ENCODE measurements at places on chromosomes 11 and 22. TPM values are rescaled to one million over a fixed set of nuclear protein-coding genes. Genes with fewer than 3 reads are reported as not detected.

DNA sequence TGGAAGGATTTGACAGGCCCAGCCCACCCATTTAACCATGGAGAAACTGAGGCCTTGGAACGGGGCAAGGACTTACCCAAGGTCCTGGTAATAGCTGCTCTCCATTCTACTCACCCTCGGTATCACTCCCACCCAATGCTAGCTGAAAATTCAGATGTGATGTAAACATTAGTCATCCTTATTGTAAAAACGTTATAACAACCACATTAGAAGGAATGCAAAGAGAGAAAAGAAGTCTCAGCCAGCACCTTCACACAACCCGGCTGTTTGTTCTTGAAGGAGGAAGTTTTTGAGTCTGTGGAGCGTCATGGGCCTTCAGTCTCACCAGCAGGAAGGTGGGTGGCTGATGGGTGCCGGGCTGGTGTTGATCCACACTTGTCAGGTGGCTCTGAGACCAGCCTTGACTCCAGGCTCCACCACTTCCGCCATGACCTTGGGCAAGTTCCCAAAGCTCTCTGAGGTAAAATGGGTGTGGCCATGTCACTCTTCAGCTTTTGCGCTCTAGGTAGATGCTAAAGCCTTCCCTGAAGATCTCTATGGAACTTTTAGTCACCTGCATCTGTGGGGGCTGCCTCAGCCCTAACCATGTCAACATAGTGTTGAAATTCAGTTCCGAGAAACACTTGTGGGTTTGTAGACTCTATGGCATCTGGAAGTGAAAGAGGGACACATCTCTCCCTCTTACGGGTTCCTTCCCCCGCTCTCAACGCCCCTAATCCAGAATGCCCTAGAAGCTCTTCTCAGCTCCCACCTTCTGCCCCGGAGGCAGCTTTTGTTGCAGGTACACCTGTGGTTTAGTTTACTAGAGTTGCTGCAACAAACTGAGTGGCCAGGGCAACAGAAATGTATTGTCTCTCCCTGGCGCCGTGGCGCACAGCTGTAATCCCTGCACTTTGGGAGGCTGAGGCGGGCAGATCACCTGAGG is 14.8 kb downstream of the CD6 start:
- H3K27me3 ChIP-seq = no peaks in the 10 kb centered on the region
- peak overlapping the region; percentile 5 for H3K27ac ChIP-seq
- DNase-seq = peak; percentile 76
- no peaks in the 10 kb centered on the region for H3K36me3 ChIP-seq

The IL18BP gene
- 5.3 TPM for total RNA-seq

GRCh38 chr11:67306769-67307544 is 3.6 kb downstream of the SSH3 start:
- no peak overlapping the region for H3K4me3 ChIP-seq
- peak; percentile 1 for DNase-seq
- H3K27ac ChIP-seq = no peak overlapping the region

DNA sequence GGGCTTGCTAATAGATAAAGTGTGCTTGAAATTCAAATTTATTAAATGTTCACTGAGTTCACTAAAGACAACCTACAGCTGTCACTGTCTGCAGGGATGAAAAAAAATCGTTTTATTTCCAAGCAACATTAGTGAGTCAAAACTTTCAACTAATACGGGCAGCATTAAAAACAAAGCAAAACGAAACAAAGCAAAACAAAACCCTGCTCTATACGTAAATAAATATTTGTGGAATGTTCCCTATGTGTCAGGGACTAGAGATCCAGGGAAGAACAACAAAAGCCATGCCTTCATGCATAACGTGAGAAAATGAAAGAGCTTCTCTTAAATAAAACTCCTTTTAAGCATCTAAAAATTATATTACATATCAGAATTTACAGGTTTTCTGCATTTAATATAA is 553 bp downstream of the NAALAD2 start:
- peaks cover 10% of the 10 kb centered on the region for H3K27me3 ChIP-seq
- no peaks in the 10 kb centered on the region for H3K36me3 ChIP-seq
- no peak for DNase-seq
- H3K4me3 ChIP-seq = peak overlapping the region; percentile 54
- peak overlapping the region; percentile 44 for H3K27ac ChIP-seq

- H3K4me3 ChIP-seq = no peak overlapping the region
- H3K4me1 ChIP-seq = no peaks in the 10 kb centered on the region
- H3K27ac ChIP-seq = no peak overlapping the region
- DNase-seq = no peak
- no peaks in the 10 kb centered on the region for H3K27me3 ChIP-seq
Observed at GRCh38 chr11:22984045-22984444, 123.8 kb upstream of the CCDC179 start.

The CCDC116 gene
- not detected for total RNA-seq

- no peaks in the 10 kb centered on the region for H3K36me3 ChIP-seq
- no peak overlapping the region for H3K27ac ChIP-seq
- H3K27me3 ChIP-seq = no peaks in the 10 kb centered on the region
- H3K4me1 ChIP-seq = peaks cover 17% of the 10 kb centered on the region
- H3K4me3 ChIP-seq = no peak overlapping the region
- no peak for DNase-seq
Observed at GRCh38 chr22:20602609-20603164, 95.3 kb downstream of the MED15 start.

The SLC17A6 gene
- total RNA-seq = not detected

DNA sequence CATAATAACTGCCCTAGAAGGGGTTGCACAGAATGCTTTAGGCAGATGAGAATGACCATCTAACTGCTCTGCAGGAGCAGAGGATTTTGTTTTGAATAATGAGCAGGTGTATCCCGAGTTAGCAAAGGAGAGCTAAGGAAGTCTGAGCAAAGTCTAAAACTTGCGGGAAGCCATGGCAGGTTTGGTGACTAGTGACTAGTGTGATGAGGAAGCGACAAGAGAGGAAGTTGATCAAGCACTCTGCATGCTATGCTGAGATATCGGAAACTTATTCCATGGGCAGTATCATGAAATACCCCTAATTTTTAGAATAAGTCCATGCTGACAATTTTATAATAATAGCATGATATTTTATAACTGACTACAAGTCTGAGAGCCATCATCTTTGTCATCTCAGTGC is 12.9 kb downstream of the OLFML1 start:
- no peak overlapping the region for H3K4me3 ChIP-seq
- H3K36me3 ChIP-seq = no peaks in the 10 kb centered on the region
- H3K27ac ChIP-seq = no peak overlapping the region
- H3K4me1 ChIP-seq = no peaks in the 10 kb centered on the region
- DNase-seq = no peak

The MAJIN gene
- not detected for total RNA-seq

DNA sequence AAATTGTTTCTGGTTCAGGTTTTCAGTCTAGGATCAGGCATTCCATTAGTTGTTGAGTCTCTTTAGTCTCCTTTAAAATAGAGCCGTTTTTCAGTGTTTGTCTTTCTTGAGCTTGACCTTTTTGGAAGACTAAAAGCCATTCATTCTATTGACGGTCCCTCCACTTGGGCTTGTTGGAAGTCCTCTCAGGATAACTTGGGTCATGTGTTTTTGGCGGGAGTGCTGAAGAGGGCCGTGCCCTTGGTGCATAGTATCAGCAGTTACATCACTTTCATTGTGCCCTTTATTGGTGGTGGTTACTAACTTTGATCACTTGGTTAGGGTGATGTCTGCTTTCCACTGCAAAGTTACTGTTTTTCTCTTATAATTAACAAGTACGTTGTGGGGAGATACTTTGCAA is 20.8 kb downstream of the CECR2 start:
- H3K36me3 ChIP-seq = no peaks in the 10 kb centered on the region
- no peaks in the 10 kb centered on the region for H3K27me3 ChIP-seq
- no peak overlapping the region for H3K27ac ChIP-seq
- H3K4me3 ChIP-seq = no peak overlapping the region
- H3K4me1 ChIP-seq = no peaks in the 10 kb centered on the region

The GLYAT gene
- not detected for total RNA-seq

DNA sequence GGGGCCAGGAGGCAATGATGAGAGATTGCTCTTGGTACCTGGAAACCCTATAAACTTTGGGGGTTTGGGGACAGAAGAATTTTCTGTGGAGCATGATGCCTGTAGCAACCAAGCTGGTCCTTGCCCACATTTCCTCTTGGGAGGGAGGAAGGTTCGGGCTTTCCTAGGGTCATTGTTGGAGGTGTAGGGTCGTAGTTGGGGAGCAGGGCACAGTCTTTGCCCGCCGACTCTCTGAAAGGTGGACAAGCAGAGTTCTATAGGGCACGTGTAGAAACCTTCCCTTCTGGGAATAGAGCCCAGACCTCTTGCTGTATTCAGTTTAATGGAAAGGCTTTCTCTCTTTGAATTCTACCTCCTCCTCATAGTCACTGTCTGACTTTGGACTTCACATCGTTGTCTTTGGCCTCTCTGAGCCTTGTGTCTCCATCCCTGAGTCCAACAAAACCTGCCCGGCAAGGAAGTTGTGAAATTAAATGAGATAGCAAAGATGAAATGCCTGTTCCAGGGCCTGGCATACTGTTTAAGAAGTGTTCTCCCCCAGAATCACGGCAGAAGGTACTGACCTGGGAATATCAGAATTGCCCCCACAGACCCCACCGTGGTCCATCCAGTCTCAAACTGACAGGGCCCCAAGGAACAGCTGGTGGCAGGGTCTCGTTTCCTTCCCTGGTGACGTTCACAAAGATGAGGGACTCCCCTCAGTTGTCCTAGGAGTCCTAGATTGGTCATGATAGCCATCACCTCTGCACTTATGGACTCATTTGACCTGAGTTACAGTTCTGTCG is 1.6 kb downstream of the PRDM11 start:
- H3K4me1 ChIP-seq = peaks cover 22% of the 10 kb centered on the region
- peak; percentile 22 for DNase-seq
- no peaks in the 10 kb centered on the region for H3K36me3 ChIP-seq
- peak overlapping the region; percentile 67 for H3K4me3 ChIP-seq
- peak overlapping the region; percentile 96 for H3K27ac ChIP-seq
- no peaks in the 10 kb centered on the region for H3K27me3 ChIP-seq

DNA sequence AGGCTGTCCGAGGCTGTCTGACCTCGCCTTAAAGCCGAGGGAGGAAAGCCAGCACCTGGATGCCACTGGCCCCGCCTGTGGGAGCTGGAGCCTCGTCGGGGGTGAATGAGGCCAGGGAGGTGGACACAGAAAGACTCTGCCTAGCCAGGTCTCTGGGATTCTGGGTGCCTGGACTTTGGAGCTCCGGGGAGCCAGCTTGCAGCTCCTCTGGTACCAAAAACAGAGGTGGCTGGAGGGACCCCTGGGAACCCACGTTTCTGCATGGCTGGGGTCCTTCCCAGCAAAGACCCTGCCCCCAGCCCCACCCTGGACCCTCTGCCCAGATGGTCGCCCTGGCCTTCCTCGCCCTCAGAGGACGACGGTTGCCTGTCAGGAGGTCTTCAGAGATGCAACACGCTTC is 239.7 kb downstream of the BRD1 start:
- H3K27ac ChIP-seq = no peak overlapping the region
- H3K4me3 ChIP-seq = no peak overlapping the region
- no peak for DNase-seq
- no peaks in the 10 kb centered on the region for H3K36me3 ChIP-seq
- H3K27me3 ChIP-seq = no peaks in the 10 kb centered on the region

- no peak overlapping the region for H3K4me3 ChIP-seq
- H3K27me3 ChIP-seq = peaks cover 8% of the 10 kb centered on the region
- no peak overlapping the region for H3K27ac ChIP-seq
Observed at GRCh38 chr22:43388420-43388851, 23.4 kb upstream of the MPPED1 start.

DNA sequence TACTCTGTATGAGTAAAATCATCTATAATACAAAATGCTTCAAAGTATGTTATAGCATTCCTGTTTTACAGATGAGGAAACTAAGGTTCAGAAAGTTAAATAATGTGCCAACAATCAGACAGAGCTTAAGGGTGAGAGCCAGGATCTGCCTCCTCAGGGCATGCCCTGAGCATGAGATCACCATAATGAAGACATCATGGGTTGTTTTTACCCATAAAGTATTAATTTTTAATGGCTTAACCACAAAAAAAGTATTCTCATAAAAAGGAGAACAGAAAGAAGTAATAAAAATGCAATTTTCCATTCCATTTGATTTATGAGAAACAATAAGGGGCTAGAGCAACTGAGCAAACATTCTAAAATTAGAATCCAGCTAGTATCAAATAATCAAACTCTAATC is 534.3 kb upstream of the ARHGAP42 start:
- H3K27ac ChIP-seq = no peak overlapping the region
- no peaks in the 10 kb centered on the region for H3K27me3 ChIP-seq
- no peaks in the 10 kb centered on the region for H3K36me3 ChIP-seq
- H3K4me1 ChIP-seq = no peaks in the 10 kb centered on the region
- DNase-seq = no peak

DNA sequence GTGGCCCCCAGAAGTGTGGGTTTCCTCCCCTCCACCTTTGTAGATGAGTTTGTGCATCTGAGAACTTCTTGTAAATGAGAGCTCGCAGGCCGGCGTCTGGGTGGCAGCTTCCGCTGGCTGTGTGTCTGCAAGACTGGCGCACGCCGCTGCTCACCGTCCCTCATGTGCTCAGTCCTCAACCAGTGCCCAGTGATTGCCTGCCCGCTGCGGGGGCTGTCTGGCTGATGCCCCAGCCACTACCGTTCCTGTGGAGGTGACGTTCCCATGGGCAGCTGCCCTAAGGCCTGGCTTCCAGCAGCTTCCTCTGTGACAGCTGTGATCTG is 8.8 kb downstream of the TBX1 start:
- no peak overlapping the region for H3K27ac ChIP-seq
- DNase-seq = no peak
- peaks cover 43% of the 10 kb centered on the region for H3K4me1 ChIP-seq
- H3K4me3 ChIP-seq = no peak overlapping the region

DNA sequence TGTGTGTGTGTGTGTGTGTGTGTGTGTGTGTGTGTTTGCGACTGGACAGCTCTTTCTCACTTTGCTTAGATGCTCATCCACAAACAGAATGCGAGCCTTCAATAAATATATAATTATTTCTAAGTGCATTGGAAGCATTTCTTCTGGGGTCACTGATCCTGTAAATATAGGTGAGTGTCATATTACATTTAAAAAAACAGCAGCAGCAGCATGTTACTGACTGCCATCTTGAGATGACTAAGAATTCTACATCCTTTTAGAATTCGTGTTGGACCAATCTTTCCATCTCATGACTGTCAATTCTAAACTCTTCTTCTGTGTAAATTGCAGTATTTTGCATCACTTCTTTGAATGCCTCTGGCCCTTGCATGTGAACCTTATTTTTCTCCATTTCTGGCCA is 238.0 kb upstream of the DDI1 start:
- no peak overlapping the region for H3K27ac ChIP-seq
- no peak overlapping the region for H3K4me3 ChIP-seq
- DNase-seq = no peak
- no peaks in the 10 kb centered on the region for H3K4me1 ChIP-seq

- no peak overlapping the region for H3K4me3 ChIP-seq
- no peaks in the 10 kb centered on the region for H3K36me3 ChIP-seq
- H3K27me3 ChIP-seq = no peaks in the 10 kb centered on the region
- no peak for DNase-seq
- H3K4me1 ChIP-seq = no peaks in the 10 kb centered on the region
- H3K27ac ChIP-seq = no peak overlapping the region
Observed at GRCh38 chr11:40974186-40974795, 485.2 kb downstream of the LRRC4C start.

GRCh38 chr11:118634431-118635236 is 27.2 kb downstream of the PHLDB1 start:
- H3K4me1 ChIP-seq = peaks cover 30% of the 10 kb centered on the region
- H3K36me3 ChIP-seq = peaks cover 51% of the 10 kb centered on the region
- H3K27ac ChIP-seq = peak overlapping the region; percentile 68
- DNase-seq = peak; percentile 90

GRCh38 chr11:95373241-95373640 is 142.2 kb upstream of the SESN3 start:
- H3K27ac ChIP-seq = no peak overlapping the region
- no peak overlapping the region for H3K4me3 ChIP-seq
- no peak for DNase-seq
- H3K4me1 ChIP-seq = no peaks in the 10 kb centered on the region

The AKIP1 gene
- not detected for total RNA-seq

Data from stomach (tissue), 19 donors.